Activated T-cell treated with anti-CD3 and anti-CD28 coated beads, Interleukin-2, amount 50 U/mL, for 24 hours (primary cell): ENCODE measurements at places on chromosomes 7 and 10.

- H3K4me3 ChIP-seq: no peak within 1 kb of the TSS
- peaks cover 2% of the 10 kb centered on the region for H3K27me3 ChIP-seq
- H3K36me3 ChIP-seq: no peaks in the 10 kb centered on the region
- no peaks in the 10 kb centered on the region for H3K4me1 ChIP-seq
- DNase-seq: no peak
Measured at GRCh38 chr7:142939226-142939910, at the start of gene LLCFC1. TSS of gene LLCFC1 (plus strand) at chr7:142939484. CDS start at chr7:142939622, 138 bp downstream.

GRCh38 chr7:41175435-41175834 is 527.5 kb downstream of the INHBA start:
- no peak overlapping the region for H3K27ac ChIP-seq
- H3K4me3 ChIP-seq: no peak overlapping the region
- DNase-seq: no peak
- no peaks in the 10 kb centered on the region for H3K4me1 ChIP-seq
- H3K36me3 ChIP-seq: no peaks in the 10 kb centered on the region

GRCh38 chr7:24905996-24906770 is 73.8 kb downstream of the OSBPL3 start:
- H3K4me1 ChIP-seq: peaks cover 43% of the 10 kb centered on the region
- DNase-seq: no peak
- H3K36me3 ChIP-seq: peaks cover 16% of the 10 kb centered on the region
- H3K27me3 ChIP-seq: no peaks in the 10 kb centered on the region
- no peak overlapping the region for H3K4me3 ChIP-seq

DNA sequence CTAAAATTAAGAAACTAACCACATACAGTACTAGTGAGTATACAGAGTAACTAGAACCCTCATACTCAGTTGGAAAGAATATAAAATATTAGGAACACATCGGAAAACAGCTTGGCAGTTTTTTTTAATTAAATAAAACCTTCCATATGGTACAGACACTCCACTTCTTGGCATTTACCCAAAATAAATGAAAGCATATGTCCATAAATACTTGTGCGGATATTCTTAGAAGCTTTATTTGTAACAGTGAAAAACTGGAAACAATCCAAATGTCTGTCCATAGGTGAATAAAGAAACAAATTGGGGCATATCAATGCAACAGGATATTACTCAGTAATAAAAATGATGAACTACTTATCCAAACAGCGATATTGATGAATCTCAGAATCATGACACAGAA is 410.0 kb downstream of the HTR7 start:
- DNase-seq: no peak
- no peaks in the 10 kb centered on the region for H3K27me3 ChIP-seq
- H3K4me1 ChIP-seq: no peaks in the 10 kb centered on the region
- H3K4me3 ChIP-seq: no peak overlapping the region
- H3K36me3 ChIP-seq: no peaks in the 10 kb centered on the region

DNA sequence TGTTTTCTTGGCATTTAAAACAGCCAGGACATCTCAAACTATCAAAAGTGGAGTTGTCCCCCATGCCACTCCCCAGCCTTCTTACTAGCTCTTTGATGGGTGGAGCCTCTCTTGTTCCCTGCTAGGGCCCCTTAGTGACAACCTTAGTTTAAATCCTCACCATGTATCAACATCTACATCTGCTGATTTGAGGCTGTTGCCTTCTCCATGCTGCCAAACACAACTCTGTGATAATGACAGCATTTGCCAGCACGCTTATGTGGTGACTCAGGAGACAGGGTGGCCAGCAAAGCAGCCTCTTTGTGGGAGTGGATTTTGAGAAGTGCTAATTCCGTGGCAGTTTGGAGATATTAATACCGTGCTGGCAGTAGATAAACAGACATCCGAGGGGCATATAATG is 145.4 kb downstream of the LRRC4 start:
- DNase-seq: no peak
- H3K27ac ChIP-seq: no peak overlapping the region
- peaks cover 31% of the 10 kb centered on the region for H3K4me1 ChIP-seq
- no peaks in the 10 kb centered on the region for H3K27me3 ChIP-seq

DNA sequence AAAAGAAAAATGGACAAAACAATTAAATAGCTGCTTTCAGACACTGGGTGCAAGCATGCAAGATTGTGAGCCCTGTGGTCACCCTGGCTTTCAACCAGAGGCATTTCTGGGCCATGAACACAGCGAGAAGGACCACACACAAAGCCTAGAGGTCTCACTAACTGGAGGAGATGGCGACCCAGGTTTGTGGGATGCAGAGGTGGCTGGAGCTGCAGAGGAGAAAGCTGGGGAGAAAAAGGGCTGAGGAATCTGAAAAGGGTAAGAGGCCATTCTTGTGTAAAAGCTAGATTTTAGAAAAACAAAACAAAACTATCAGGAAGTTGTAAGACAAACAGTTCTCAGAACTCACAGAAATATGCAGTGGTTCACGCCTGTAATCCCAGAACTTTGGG is 30.1 kb upstream of the PTPRN2 start:
- no peak overlapping the region for H3K27ac ChIP-seq
- DNase-seq: no peak
- peaks cover 31% of the 10 kb centered on the region for H3K36me3 ChIP-seq

GRCh38 chr10:11242443-11243387 is 225.0 kb downstream of the CELF2 start:
- peaks cover 57% of the 10 kb centered on the region for H3K36me3 ChIP-seq
- peak; percentile 66 for DNase-seq
- H3K27me3 ChIP-seq: no peaks in the 10 kb centered on the region

GRCh38 chr10:65358565-65358964 is 1567.3 kb upstream of the LRRTM3 start:
- H3K36me3 ChIP-seq: no peaks in the 10 kb centered on the region
- no peak overlapping the region for H3K27ac ChIP-seq
- no peak overlapping the region for H3K4me3 ChIP-seq

DNA sequence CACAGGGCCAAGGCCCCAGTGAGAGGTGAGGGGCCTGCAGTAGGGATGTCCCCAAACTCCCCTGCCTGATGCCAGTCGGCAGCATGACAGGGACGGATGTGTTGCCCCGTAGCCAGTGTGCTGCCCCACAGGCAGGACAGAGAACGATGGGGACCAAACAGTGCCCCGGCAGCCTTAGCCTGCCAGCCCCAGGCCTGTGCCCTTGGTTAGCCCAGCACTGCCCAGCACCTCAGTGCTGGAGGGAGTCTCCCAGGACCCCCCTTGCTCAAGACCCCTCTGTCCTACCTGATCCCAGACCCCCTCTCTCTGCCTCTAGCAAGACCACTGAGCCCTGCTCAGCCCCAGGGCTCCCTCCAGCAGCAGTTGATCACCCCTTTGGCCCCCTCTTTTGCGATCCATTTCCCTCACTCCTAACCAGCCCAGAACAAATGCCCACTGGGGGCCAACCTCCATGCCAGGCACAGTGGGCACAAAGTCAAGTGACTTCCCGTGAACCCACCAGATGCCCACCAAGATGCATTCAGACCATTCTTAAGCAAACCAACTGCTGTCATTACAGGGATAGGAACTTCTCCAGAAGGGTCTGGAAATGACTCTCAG is 34.0 kb downstream of the OAT start:
- no peak overlapping the region for H3K4me3 ChIP-seq
- H3K4me1 ChIP-seq: peaks cover 9% of the 10 kb centered on the region
- no peak overlapping the region for H3K27ac ChIP-seq

GRCh38 chr7:44408596-44408995 is 81.9 kb downstream of the NUDCD3 start:
- H3K27ac ChIP-seq: no peak overlapping the region
- DNase-seq: no peak
- peaks cover 30% of the 10 kb centered on the region for H3K4me1 ChIP-seq

DNA sequence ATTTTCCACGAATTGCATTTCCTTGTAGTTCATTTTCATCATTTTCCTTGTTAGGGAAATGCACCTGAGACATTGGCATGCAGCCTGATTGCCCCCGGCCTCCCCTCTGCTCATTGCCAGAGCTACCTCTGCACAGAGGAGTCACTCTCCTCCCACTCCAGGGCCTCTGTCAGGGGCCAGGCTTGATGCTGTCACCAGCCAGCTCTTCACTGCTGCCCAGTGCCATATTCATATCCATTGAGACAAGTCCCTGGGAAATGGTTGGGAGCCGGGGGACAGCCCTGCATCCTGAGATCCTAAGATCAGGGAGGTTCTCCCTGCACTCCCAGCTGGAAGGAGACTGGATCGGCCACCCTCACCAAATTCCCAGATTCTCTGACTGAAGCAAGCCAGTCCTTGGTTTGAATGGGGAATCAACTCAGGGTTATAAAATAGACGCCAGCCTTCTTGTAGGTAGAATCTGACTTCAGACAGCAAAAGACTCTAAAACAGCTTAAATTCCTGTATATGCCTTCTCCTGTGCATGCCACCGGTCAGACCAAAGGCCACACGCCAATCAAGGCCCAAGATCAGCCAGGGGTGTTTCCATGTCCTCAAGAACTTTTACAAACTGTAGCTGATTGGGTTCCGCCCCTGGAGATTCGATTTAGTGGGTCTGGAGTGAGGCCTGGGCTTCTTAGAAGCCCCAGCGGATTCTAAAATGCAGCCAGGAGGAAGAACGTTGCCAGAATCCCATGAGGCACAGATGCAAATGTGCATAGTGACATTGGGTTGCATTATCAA is 86.5 kb downstream of the PARP12 start:
- H3K4me1 ChIP-seq: peaks cover 22% of the 10 kb centered on the region
- H3K27me3 ChIP-seq: no peaks in the 10 kb centered on the region
- no peak for DNase-seq
- no peaks in the 10 kb centered on the region for H3K36me3 ChIP-seq

GRCh38 chr10:48714088-48714487 is 29.4 kb downstream of the WDFY4 start:
- H3K27me3 ChIP-seq: no peaks in the 10 kb centered on the region
- H3K36me3 ChIP-seq: no peaks in the 10 kb centered on the region
- H3K4me1 ChIP-seq: no peaks in the 10 kb centered on the region
- DNase-seq: no peak
- no peak overlapping the region for H3K27ac ChIP-seq
- H3K4me3 ChIP-seq: no peak overlapping the region

DNA sequence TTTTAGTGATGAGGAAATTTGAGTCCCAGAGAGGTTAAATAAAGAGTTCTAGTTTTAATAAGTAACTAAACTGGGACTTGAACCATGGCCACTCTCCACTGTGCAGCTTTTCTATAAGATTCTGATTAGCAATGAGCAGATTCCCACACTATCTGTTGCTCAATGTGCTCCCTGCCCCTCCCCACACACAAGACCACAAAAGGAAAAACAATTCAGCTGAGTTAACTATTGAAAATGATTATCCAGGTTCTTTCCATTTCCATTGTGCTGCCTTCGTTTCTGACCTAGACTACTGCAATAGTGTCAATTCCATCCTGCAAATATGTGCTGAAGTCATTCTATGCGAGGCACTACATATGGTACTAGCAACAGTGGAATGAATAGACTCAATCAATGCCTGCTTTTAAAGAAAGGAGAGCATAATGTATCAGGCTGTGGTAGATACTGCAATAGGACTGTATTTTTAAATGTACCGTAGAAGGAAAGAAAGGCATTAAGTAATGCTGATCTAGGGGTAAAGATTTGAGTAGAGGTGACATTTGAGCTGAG is 97.0 kb downstream of the SEMA3C start:
- no peak for DNase-seq
- H3K27ac ChIP-seq: no peak overlapping the region
- no peaks in the 10 kb centered on the region for H3K4me1 ChIP-seq
- H3K36me3 ChIP-seq: no peaks in the 10 kb centered on the region

- H3K36me3 ChIP-seq: no peaks in the 10 kb centered on the region
- DNase-seq: no peak
- no peak overlapping the region for H3K4me3 ChIP-seq
Measured at GRCh38 chr7:141039376-141039775, 24.6 kb upstream of the MRPS33 start.

GRCh38 chr10:28459453-28460144 is 73.3 kb upstream of the WAC start:
- no peak overlapping the region for H3K27ac ChIP-seq
- H3K36me3 ChIP-seq: no peaks in the 10 kb centered on the region
- no peak for DNase-seq
- H3K4me3 ChIP-seq: no peak overlapping the region
- no peaks in the 10 kb centered on the region for H3K4me1 ChIP-seq
- H3K27me3 ChIP-seq: peaks cover 19% of the 10 kb centered on the region

DNA sequence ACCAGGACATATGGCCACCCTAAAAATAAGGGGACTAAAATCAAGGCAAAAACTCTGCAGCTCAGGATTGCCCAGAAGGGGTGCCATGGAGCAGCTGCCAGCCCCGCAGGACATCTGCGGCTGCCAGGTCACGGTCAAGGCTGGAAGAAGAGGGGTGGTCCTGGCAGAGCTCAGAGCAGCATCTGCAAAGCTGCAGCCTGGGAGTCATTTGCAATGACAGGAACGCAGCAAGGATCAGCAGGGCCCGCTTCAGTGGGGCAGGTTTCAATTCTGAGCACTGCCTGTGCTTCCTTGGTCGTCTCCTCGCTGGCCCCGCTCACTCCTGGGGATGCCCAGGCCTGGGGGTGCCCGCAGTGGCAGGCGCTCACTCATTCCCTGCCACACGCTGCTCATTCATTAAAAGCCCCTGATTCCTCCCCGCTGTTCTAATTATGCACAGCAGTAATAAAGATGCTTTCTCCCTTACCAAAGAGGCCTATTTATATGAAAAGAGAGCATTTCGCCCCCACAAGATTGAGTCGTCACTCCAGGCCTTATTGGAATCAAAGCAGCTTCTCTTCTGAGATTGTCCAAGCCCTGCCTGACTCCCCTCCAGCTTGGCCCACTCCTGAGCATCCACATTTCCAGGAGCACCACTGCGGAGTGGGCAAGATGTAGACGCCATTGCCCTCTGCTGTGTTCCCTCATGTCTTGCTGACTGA is 4.6 kb downstream of the HSPA12A start:
- no peak overlapping the region for H3K4me3 ChIP-seq
- no peak for DNase-seq
- H3K36me3 ChIP-seq: no peaks in the 10 kb centered on the region
- H3K4me1 ChIP-seq: peaks cover 3% of the 10 kb centered on the region

GRCh38 chr7:111080495-111081105 is 10.3 kb upstream of the LRRN3 start:
- H3K4me1 ChIP-seq: peaks cover 80% of the 10 kb centered on the region
- H3K27me3 ChIP-seq: no peaks in the 10 kb centered on the region

- no peak overlapping the region for H3K4me3 ChIP-seq
- no peak overlapping the region for H3K27ac ChIP-seq
- DNase-seq: no peak
- H3K4me1 ChIP-seq: peaks cover 14% of the 10 kb centered on the region
- no peaks in the 10 kb centered on the region for H3K36me3 ChIP-seq
Measured at GRCh38 chr7:18290223-18290622, 205.3 kb upstream of the HDAC9 start.

GRCh38 chr7:68682910-68683309 is 915.4 kb upstream of the AUTS2 start:
- H3K27me3 ChIP-seq: no peaks in the 10 kb centered on the region
- no peak overlapping the region for H3K27ac ChIP-seq
- H3K36me3 ChIP-seq: no peaks in the 10 kb centered on the region
- no peaks in the 10 kb centered on the region for H3K4me1 ChIP-seq

GRCh38 chr10:13018171-13018570 is 16.7 kb upstream of the CCDC3 start:
- no peaks in the 10 kb centered on the region for H3K36me3 ChIP-seq
- no peak for DNase-seq
- peaks cover 28% of the 10 kb centered on the region for H3K27me3 ChIP-seq
- H3K4me1 ChIP-seq: peaks cover 5% of the 10 kb centered on the region
